ENCODE measurements at places on chromosomes 3 and 15.

GRCh38 chr3:71299160-71299559 is 284.4 kb downstream of the FOXP1 start:
- no peak for DNase-seq

DNA sequence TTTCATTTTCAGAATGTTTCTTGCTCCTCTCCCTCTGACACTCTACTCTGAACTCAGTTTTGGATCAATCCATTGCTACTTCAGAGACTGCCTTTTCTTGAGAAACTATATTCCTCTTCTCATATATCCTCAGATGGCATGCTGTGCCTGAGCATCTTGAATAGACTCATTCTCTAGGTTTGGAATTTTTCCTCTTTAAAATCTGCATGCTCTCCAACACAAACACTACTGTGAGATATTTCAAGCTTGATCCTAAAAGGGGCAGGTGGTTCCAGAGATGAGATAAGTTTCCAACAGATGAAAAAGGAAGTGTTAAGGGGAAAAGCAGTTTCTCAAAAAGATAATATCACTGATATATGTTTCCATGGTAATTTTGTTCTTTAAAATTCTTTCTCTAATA is 742.2 kb upstream of the EPHA6 start:
- DNase-seq, result no peak

- DNase-seq, result no peak
Observed at GRCh38 chr15:47405365-47406162, 311.7 kb upstream of the SEMA6D start.

- DNase-seq, result no peak
Observed at GRCh38 chr3:25029820-25030219, 398.2 kb upstream of the RARB start.

GRCh38 chr3:13197795-13198194 is 124.6 kb upstream of the IQSEC1 start:
- no peak for DNase-seq

GRCh38 chr15:52392008-52392687 is 96.5 kb upstream of the MYO5C start:
- no peak for DNase-seq

DNA sequence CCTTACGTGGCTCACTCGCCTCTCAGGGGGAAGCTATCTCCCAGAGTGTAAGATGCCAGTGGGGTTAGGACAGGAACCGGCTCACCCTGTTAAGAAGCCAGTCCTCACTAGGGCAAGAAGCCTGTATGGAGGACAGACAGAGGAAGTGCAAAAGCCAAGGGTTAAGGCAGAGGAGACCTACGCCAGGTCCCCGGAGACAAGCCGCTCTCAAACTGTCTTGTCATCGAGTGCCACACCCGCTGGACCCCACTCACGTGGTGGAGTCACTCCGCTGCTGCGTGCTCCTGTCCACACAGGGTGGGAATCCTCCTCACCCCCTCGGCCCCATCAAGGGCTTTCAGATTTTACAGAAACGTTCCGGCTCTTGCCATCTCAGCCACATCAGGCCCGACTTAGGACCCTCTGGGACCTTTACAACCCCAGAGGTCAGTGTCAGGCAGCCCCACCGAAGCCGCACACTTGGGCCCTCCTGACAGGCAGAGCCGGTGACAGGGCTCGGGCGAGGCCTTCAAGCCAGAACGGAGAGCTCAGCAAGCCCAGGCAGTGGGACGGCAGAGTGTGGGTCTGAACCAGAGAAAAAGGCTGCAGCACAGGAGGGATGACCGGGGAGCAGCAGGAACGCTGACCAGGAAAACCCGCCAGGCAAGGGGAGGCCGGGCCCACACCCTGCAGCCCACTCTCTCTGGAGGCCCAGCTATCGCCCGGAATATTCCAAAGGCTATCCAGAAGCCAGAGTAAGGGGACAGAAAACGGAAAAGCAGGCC is 61.7 kb downstream of the XXYLT1 start:
- no peak for DNase-seq

GRCh38 chr3:161915418-161915750 is 418.8 kb downstream of the OTOL1 start:
- no peak for DNase-seq

Data from activated gamma-delta T cell (primary cell).